ENCODE measurements at places on chromosomes 2 and 18. TPM values are rescaled to one million over a fixed set of nuclear protein-coding genes. Genes with fewer than 3 reads are reported as not detected.

Gene MYOM1
- 29.9 TPM for polyA plus RNA-seq

Gene HDLBP
- polyA plus RNA-seq: 301 TPM

- DNase-seq: no peak
Measured at GRCh38 chr2:180559771-180560170, 420.6 kb upstream of the UBE2E3 start.

GRCh38 chr2:109437325-109438090 is 176.3 kb downstream of the SEPTIN10 start:
- no peak for DNase-seq

DNA sequence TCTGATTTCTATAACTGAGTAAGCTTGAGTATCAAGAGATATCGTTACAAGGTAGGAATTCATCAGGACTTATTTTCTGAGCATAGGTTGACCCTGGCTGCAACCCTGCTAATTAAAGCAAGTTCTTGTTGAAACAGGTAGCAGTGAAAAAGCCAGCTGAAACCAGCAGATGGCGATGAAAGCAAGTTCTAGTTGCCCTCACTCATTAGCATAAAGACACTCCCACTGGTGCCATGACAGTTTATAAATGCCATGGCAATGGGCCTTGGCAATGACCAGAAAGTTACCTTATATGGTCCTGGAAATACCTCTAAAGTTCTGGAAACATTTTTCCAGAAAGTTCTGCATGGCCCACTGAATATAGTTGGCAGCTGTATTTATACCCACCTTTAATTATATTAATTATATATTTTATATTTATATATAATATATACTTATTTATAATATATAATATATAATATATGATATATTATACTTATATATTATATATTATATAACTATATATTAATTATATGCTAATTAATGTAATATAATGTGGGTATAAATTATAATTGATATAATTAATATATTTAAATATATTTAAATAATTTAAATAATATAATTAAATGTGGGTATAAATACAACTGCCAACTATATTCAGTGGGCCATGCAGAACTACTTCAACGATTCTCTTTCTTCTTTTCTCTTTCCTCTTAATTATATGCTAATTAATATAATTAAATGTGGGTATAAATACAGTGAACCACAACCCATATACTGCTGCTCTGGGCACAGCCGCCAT is 188.0 kb downstream of the CDH7 start:
- no peak for DNase-seq

DNA sequence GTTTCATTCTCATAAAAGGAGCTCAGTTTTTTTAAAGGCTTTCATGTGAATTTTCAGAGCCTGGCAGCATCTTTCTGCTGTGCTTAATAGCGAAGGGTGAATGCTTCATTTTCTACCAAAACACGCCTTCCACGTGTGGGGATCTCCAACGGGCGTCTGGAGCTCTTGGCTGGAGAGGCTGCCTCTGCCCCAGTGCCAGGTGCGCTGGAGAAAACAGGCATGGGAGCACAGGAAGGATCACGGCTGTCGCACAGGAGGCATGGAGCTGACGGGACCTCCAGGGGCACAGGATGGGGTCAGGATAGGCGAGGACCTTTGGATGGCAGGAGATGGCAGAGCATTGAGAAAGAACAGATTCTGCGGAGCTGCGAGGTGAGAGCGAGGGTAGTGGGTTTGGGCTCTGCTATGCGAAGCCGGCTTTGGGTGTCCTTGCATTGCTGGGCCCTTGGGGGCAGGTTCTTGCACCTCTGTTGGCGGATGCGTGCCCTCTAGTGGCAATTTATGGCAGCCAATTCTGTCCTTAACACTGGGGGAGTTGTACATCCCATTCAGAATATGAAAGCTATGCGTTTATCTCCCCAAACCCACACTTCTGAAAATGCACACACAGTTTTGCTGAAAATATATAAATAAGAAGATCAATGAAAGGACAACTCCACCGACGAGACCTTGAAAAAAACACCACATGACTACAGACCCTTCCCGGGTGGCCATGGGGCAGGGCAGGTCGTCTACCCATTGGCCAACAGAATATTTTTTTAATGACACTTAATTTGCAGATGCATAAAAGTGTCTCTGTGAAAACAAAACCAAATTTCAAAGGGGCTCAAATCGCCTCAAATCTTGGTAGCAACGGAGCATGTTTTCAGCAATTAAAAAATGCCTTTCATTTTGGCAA is 90.4 kb upstream of the SLC35G4 start:
- DNase-seq: peak; percentile 42

GRCh38 chr2:234374736-234375135 is 122.1 kb downstream of the ARL4C start:
- peak; percentile 38 for DNase-seq

- DNase-seq: no peak
Measured at GRCh38 chr2:221133941-221134340, 438.2 kb downstream of the EPHA4 start.

DNA sequence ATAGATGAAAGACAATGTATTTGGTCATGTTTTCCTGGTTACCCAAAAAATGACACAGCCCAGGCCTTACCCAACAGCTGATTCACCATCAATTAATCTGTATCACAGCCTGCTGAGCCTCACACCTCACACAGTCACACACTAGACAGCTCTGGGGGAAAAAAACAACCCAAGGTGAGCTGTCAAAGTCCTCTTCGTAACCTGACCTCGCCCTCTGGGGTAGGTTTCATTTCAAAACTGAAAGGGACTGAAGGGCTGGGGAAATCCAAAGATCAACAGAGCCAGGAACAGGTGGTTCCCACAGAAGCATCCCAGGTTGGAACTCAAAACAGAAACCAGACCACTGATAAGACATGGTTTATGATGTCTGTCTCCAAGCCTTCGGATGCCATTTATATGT is 18.2 kb upstream of the PCBP1 start:
- DNase-seq: no peak

DNA sequence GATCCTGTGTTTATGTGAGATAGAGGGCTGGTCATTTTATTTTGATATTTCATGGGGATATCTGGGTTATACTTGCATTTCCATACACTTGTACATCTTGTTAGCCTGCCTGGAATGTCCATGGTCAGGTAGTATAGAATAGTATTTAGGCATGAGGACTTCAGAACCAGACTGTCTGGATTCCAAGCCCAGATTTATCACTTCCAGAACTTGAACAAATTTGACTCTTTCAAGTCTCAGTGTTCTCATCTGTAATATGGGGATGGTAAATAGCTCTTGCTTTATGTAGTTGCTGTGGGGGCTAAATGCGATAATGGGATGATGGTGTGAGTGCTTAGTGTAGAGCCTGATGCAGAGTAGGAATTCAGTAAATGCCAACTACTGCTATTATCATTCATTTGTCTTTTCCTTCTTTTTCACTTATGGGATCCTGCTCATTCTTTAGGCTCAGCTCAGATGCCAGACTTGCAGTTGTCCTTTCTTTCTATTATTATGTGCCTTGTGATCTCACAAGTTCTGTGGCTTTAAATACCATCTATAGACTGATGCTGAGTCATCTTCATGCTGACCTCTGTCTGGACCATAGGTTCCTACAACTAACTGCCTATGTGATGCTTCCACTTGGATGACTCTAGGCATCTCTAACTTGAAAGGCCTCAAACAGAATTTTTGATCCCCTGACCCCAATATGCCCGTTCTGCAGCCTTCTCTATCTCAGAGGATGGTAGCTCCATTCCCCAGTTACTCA is 67.4 kb downstream of the POLE4 start:
- no peak for DNase-seq
